ENCODE measurements at places on chromosomes 13 and 19.

DNA sequence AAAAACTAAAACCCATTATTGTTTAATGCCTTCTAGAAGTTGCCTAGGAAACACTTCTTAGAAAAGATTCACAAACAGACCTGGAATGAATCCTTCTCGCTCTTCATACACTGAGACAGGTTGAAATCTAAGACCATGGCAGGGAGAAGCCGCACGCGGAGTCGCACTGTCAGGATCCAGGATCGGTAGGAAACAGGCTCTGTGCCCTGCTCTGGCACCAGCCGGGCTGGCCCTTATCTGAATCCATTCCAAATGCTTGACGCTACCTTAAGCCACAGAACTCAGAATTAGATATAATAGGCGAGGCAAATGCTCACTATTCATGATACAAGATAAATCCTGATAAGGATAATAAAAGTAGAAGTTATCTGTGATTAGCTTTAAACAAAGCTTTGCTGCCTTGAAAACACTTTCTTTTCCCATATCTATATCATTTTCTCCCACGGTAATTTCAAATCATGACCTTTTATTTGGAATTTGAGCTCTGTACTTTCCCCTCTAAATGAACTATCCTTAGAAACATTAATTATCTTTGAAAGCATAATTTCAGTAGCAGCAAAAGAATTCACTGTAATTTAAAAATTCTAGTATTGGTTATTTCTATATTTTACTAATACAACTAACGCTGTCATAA lies 385.6 kb downstream of the IRS2 start:
- no peak for DNase-seq

- DNase-seq = no peak
These were observed 391.8 kb downstream of the KLF5 start for GRCh38 chr13:73450583-73450982.

DNA sequence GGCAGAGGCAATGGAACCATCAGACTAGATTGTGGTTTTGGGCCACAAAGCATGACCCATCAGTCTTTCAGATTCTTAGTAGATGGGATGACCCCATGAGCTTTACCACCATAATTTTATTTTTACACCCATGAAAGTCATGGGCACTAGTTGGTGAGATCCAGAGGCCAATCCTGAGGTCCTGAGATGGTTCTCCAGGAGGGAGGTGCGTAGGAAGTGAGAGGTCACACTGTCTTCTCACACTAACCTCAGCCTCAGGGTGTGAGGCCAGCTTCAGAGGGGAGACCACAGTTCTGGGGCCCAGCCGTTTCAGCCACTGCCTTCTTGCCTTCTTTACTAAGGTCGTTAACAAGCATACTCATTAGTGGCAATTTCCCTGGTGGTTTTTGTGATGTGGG lies 106.4 kb downstream of the AKAP11 start:
- no peak for DNase-seq

- no peak for DNase-seq
These were observed 3.8 kb downstream of the ZAR1L start for GRCh38 chr13:32311188-32311897.

GRCh38 chr19:42281827-42282762 lies 13.0 kb downstream of the CIC start:
- DNase-seq = no peak

- DNase-seq = peak; percentile 100
These were observed 5.7 kb upstream of the ZNF77 start for GRCh38 chr19:2950286-2951124.
